ENCODE measurements at places on chromosomes 4 and X. TPM values are rescaled to one million over a fixed set of nuclear protein-coding genes. Genes with fewer than 3 reads are reported as not detected.
A peak's percentile ranks its signal among the peaks of the same experiment; 100 is the strongest.

DNA sequence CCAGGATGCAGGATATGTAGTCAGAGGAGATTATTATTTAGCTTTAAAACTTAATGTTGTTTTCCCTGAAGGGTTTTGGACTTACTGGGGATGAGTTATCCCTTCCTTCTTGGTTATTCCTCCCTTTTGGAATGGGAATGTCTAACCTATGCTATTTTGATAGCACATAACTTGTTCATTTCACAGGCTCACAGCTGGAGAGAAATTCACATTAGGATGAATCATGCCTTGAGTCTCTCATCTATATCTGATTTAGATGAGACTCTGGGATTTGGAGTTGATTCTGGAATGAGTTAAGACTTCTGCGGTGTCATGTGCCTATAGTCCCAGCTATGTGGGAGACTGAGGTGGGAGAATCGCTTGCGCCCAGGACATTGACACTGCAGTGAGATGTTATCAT, 81.1 kb downstream of the ATP11C start:
- no peaks in the 10 kb centered on the region for H3K27me3 ChIP-seq
- no peak for DNase-seq
- no peak overlapping the region for H3K4me3 ChIP-seq
- no peaks in the 10 kb centered on the region for H3K36me3 ChIP-seq
- H3K4me1 ChIP-seq: no peaks in the 10 kb centered on the region

DNA sequence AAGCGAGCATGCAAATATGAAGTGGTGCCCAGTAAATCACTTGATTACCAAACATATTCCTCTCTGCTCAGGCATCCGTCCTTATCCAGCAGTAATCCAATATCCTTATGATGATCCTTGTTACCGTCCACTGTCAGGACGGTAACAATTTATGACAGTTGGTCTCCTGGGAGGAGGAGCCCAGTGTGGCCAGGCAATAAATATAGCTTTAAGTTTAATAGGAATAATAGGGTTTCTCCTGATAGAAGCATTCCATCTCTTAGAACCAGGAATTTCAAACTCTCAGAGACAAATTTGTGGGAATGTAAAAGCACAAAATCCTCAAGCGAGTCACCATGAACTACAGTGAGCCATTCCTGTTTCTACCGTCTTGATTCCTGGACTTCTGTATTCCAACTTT, 171.2 kb upstream of the IL15 start:
- DNase-seq: no peak
- H3K4me3 ChIP-seq: no peak overlapping the region
- no peaks in the 10 kb centered on the region for H3K4me1 ChIP-seq
- no peaks in the 10 kb centered on the region for H3K27me3 ChIP-seq

DNA sequence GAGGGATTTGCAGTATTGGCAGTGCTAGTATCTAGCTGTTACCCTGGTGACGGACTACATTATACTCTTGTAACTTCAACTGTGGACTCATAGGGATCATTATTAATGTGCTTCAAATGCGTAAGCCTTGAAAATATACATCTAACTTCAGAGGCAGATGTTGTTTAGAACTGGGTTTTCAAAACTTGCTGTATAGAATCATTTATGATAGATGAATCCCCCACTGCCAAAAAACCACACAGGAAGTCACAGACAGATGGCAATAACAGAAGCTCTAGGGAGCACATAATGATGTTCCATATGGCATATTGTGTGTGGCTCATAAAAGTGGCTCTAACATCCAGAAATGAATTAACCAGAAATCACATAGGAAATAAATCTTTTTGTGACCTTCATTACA, 62.3 kb upstream of the RELL1 start:
- no peaks in the 10 kb centered on the region for H3K4me1 ChIP-seq
- no peaks in the 10 kb centered on the region for H3K36me3 ChIP-seq
- H3K4me3 ChIP-seq: no peak overlapping the region
- no peak for DNase-seq

GRCh38 chr4:68349649-68350360, at the start of gene YTHDC1:
Gene YTHDC1 (minus strand): TSS chr4:68350090. CDS start chr4:68349753, 337 bp downstream.
- peak within 1 kb of the TSS; percentile 87 for H3K4me3 ChIP-seq
- peaks cover 9% of the 10 kb centered on the region for H3K36me3 ChIP-seq
- no peaks in the 10 kb centered on the region for H3K27me3 ChIP-seq
- peak; percentile 95 for DNase-seq

- H3K27ac ChIP-seq: no peak overlapping the region
- no peaks in the 10 kb centered on the region for H3K27me3 ChIP-seq
- H3K4me1 ChIP-seq: peaks cover 20% of the 10 kb centered on the region
- DNase-seq: peak; percentile 25
- H3K36me3 ChIP-seq: no peaks in the 10 kb centered on the region
- no peak overlapping the region for H3K4me3 ChIP-seq
Observed at GRCh38 chrX:120755066-120755846, 120.4 kb downstream of the CT47B1 start.

GRCh38 chrX:13702111-13702789, 13.3 kb downstream of the RAB9A start:
- no peak overlapping the region for H3K27ac ChIP-seq
- no peak for DNase-seq
- H3K36me3 ChIP-seq: peaks cover 8% of the 10 kb centered on the region
- H3K4me1 ChIP-seq: peaks cover 15% of the 10 kb centered on the region
- no peaks in the 10 kb centered on the region for H3K27me3 ChIP-seq
- no peak overlapping the region for H3K4me3 ChIP-seq

DNA sequence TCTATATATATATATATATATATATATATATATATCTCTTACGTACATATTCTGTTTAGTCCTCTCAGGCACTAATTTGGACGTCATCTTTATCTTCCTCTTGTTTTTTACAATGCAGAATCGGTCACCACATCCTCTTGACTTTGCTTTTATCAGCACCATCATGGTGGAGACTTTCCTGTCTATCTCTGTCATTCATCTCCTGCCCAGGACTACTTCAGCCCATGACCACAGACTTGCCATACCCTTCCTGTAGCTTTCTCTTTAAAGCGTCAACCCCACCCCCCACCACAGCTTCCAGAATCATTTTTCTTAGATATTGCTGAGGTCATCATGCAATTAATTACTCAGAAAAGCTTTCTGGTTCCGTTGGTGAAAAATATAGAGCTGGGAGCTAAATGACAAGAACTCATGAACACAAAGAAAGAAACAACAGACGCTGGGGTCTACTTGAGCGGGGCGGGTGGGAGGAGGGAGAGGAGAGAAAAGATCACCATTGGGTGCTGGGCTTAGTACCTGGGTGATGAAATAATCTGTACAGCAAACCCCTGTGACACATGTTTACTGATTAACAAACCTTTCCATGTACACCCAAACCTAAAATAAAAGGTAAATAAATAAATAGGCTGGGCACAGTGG, 30.5 kb upstream of the PRKX start:
- peak; percentile 50 for DNase-seq
- no peaks in the 10 kb centered on the region for H3K36me3 ChIP-seq
- peaks cover 29% of the 10 kb centered on the region for H3K4me1 ChIP-seq
- H3K27ac ChIP-seq: no peak overlapping the region
- H3K27me3 ChIP-seq: no peaks in the 10 kb centered on the region

DNA sequence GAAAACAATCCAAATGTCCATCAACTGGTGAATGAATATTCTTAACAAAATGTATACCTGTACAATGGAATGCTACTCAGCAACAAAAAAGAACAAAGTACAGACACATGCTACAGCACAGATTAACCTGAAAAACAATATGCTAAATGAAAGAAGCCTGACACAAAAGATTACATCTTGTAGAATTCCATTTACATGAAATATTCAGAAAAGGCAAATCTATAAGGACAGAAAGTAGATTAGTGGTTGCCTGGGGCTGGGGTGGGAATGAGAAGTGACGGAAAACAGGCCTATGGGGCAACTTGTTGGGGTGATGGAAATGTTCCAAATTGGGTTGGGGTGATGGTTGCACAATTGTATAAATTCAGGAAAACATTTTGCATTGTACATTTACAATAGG, 219.1 kb upstream of the GPC4 start:
- no peaks in the 10 kb centered on the region for H3K4me1 ChIP-seq
- no peak overlapping the region for H3K4me3 ChIP-seq
- H3K27ac ChIP-seq: no peak overlapping the region
- no peak for DNase-seq
- H3K27me3 ChIP-seq: no peaks in the 10 kb centered on the region

- H3K27ac ChIP-seq: no peak overlapping the region
- DNase-seq: no peak
- H3K27me3 ChIP-seq: no peaks in the 10 kb centered on the region
- no peaks in the 10 kb centered on the region for H3K36me3 ChIP-seq
- no peaks in the 10 kb centered on the region for H3K4me1 ChIP-seq
Observed at GRCh38 chr4:124573056-124573455, 139.5 kb downstream of the ANKRD50 start.

GRCh38 chrX:40147126-40147952, 49.6 kb upstream of the BCOR start:
- H3K27me3 ChIP-seq: no peaks in the 10 kb centered on the region
- no peak overlapping the region for H3K27ac ChIP-seq
- no peaks in the 10 kb centered on the region for H3K36me3 ChIP-seq
- H3K4me3 ChIP-seq: peak overlapping the region; percentile 52
- no peak for DNase-seq

DNA sequence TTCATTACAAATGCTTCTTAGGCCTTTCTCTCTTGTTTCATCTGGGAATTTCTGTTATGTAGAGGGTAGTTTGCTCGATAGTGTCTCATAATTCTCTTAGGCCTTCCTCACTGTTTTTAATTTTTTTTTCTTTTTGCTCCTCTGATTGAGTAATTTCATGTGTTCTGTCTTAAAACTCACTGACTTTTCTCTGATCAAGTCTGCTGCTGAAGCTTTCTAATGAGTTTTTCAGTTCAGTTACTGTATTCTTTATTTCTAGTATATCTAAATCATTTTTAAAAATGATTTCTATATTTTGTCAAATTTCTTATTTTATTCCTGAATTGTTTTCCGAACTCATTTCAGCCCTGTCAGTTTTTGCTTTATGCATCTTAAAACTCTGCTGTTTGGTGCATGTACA, 228.0 kb downstream of the MID1IP1 start:
- DNase-seq: no peak
- H3K4me1 ChIP-seq: no peaks in the 10 kb centered on the region
- H3K27me3 ChIP-seq: no peaks in the 10 kb centered on the region
- no peak overlapping the region for H3K27ac ChIP-seq
- H3K4me3 ChIP-seq: no peak overlapping the region

DNA sequence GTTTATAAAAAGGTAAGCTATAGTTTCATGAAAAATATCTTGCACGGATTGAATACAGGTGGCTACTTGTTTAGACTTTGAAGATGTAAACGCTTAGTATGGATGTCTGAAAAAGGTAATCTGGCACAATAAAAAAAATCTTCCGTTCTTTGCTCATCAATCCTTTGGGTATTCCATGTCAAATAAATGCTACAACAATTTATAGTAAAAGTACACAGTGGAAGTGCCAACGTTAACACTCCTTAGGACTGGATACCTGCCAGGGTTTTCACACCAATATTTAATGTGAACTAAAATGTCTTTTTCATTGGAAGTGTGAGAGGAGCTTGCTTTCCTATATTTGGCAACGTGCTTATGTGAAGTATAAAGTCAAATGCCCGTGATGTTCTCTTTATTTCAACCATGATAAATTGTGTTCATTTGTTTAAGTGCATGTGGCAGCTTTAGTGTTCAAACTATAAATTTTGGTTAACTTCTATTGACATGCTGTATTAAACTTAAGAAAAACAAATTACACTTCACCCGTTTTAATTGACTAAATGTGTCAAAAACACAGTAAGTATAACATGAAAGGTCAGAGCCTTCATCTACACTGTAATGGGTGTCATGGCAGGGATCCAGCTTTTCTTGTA, 121.7 kb upstream of the HAND2 start:
- H3K27ac ChIP-seq: no peak overlapping the region
- H3K4me1 ChIP-seq: no peaks in the 10 kb centered on the region
- no peaks in the 10 kb centered on the region for H3K36me3 ChIP-seq
- no peaks in the 10 kb centered on the region for H3K27me3 ChIP-seq

DNA sequence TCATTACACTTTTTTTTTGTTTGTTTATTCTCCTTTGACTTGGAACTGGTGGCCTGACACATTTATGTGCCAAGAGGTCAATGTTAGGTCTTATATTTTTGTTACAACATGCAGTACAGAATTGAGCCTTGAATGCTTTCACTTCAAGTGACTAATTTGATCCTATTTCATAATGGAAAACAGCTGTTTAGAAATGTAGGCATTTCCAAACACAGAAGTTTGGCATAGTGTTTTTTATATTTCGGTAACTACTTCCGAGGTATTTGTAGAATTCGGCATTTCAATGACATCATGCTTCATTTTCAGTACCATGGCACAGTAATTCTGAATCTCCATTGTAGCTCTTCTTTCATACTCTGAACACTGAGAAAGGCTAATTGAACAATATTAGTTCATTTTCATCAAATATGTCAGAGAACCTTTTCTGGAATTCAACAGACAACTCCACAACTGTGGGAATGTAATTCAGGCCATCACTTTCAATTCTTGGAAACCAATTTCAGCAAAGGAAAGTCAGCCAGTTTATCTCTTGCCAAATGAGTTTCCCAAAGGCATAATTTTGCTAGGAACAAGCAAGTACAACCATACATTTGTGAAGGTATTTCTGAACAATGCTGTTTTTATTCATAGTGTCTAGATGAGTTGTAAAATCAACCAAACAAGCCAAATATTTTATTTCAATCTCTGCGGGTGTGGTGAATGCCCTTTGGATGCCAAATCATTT, 11.4 kb downstream of the FAM120C start:
- H3K27ac ChIP-seq: no peak overlapping the region
- no peak for DNase-seq
- H3K4me1 ChIP-seq: no peaks in the 10 kb centered on the region
- no peak overlapping the region for H3K4me3 ChIP-seq

Gene IL2
- total RNA-seq: 4.7 TPM

Gene HGFAC
- 0.75 TPM for total RNA-seq

Gene C4orf51
- not detected for total RNA-seq

Gene NSUN7
- 0.14 TPM for total RNA-seq

Measured in CD4-positive, alpha-beta T cell (primary cell).